ENCODE measurements at places on chromosomes 3 and 15. TPM values are rescaled to one million over a fixed set of nuclear protein-coding genes. Genes with fewer than 3 reads are reported as not detected.

DNA sequence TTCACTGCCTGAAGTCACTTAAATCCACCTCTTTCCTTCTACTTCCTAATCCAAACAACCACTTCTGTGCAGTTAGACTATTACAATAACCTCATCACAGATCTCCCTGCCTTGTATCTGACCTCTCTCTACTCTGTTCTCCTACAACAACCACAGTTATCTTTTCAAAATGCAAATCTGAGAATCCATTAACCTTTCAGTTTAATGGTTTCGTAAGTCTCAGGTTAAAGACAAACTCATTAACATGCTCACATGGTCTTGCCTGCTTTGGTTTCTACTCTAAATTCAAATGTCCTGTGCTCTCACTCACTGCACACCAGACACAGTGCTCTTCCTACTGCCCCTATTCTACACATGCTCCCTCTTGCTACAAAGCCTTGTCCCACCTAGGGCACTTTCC, 406.5 kb upstream of the THBS1 start:
- DNase-seq: no peak
- no peak overlapping the region for H3K4me3 ChIP-seq
- peaks cover 16% of the 10 kb centered on the region for H3K4me1 ChIP-seq
- H3K36me3 ChIP-seq: no peaks in the 10 kb centered on the region
- no peaks in the 10 kb centered on the region for H3K27me3 ChIP-seq

- no peak overlapping the region for H3K27ac ChIP-seq
- no peak overlapping the region for H3K4me3 ChIP-seq
- no peak for DNase-seq
- H3K4me1 ChIP-seq: no peaks in the 10 kb centered on the region
- peaks cover 46% of the 10 kb centered on the region for H3K36me3 ChIP-seq
- H3K27me3 ChIP-seq: no peaks in the 10 kb centered on the region
Observed at GRCh38 chr3:56621681-56622080, 61.4 kb downstream of the TASOR start.

DNA sequence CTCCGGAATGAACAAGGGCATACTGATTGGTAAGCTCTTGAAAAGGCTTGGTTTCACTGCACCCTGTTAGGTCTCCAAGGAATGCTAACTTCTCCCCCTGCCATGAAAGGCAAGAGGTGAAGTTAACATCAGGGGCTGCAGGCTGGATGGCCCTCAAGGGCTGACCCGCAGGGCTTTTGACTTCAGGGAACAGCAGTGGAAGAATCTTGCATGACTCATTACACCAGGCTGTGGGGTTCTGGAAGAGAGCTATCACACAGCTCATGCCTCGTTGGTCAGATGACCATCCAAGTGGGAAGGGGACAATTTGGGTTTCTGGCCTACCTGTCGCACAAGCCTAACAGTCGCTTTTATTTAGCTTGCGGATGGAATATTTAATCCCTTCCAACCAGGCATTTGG, 23.6 kb upstream of the ATG7 start:
- no peak overlapping the region for H3K27ac ChIP-seq
- H3K36me3 ChIP-seq: no peaks in the 10 kb centered on the region
- no peak overlapping the region for H3K4me3 ChIP-seq

DNA sequence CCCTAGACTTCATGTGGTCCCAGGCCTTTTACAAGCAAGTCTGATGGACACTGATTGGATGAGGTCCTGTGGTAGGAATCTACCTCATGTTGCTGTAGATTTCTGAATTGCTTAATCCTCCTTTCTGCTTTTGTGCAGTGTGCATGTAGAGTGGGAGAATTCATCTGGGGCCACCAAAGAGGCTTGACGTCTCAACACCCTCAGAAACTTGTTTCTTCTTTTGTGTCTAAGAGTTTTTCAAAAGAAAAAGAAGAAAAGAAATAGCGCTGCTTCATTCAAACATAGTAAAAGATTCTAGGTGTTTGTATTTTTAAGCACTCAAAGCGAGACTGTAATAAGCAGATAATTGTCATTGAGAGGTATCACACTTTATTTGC, 46.2 kb downstream of the NR1D2 start:
- no peak for DNase-seq
- no peaks in the 10 kb centered on the region for H3K27me3 ChIP-seq
- H3K4me3 ChIP-seq: no peak overlapping the region
- no peaks in the 10 kb centered on the region for H3K4me1 ChIP-seq
- no peaks in the 10 kb centered on the region for H3K36me3 ChIP-seq

- H3K36me3 ChIP-seq: no peaks in the 10 kb centered on the region
- no peak overlapping the region for H3K4me3 ChIP-seq
- H3K4me1 ChIP-seq: peaks cover 2% of the 10 kb centered on the region
- no peaks in the 10 kb centered on the region for H3K27me3 ChIP-seq
Observed at GRCh38 chr3:195079636-195080035, 191.3 kb downstream of the XXYLT1 start.

DNA sequence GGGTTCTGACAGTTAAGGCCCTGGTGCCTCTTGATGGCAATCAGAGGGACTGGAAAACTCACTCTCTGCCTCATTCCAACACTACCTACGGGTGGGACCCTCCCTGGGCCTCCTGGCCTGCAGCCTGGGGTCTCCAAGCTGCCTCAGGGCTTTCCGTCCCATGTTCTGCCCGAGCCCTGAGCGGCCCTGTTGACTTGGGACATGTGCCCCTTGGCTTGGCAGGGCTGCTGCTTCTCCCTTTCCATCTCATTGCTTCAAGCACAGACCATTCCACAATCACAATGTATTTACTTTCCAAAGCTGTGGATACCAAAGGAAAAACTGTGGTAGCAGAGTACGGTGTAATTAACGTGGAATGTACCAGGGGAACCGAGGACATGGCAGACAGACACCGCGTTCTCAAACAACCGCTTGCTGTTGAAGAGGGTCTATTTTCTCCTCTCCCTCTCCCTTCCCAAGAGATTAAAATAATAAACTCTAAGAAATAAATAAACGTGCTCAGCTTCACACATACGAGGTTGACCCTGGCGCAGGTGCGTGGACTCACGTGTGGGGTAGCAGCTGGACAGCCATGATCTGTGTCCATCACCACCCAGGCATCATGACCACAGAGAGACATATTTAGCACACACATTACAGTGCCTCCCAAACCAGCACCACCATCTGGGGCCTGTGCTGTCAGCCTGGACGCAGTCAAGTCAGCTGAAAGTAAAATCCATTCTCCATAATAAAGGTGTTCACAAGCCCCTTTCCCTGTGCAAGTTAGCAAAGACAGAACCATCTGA, 172.0 kb downstream of the XXYLT1 start:
- no peak for DNase-seq
- peaks cover 10% of the 10 kb centered on the region for H3K4me1 ChIP-seq
- H3K4me3 ChIP-seq: no peak overlapping the region
- no peak overlapping the region for H3K27ac ChIP-seq
- no peaks in the 10 kb centered on the region for H3K27me3 ChIP-seq
- H3K36me3 ChIP-seq: no peaks in the 10 kb centered on the region

DNA sequence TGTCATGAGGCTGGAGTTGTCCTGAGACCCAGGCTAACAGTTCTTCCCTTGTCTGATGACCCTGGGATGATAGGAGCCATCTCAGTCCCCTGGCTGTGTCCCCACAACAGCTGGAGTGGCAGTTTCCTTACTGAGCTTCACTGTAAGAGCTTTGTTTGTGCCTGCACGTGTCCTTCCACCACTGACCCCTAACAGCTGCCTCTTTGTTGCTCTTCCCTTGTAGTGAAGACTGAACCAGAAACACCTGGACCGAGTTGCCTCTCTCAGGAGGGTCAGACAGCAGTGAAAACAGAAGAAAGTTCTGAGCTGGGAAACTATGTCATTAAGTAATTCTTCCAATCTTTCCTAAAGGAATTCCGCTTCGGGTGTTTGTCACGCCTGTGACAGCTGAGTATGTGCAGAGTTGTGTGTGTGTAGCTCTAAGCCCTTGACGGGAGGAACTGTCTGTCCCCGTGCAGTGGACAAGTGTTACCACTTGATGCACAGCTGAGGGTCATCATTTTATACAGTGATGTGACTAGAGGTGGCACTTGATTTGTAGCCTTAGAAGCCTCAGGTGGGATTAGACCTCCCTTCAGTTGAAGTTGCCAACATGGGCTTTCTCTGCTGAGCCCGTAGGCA, 25.0 kb downstream of the MAP6D1 start:
- H3K4me3 ChIP-seq: no peak overlapping the region
- H3K27me3 ChIP-seq: no peaks in the 10 kb centered on the region
- no peak overlapping the region for H3K27ac ChIP-seq
- DNase-seq: no peak

- H3K4me1 ChIP-seq: peaks cover 26% of the 10 kb centered on the region
- H3K4me3 ChIP-seq: no peak overlapping the region
- H3K36me3 ChIP-seq: no peaks in the 10 kb centered on the region
- no peak for DNase-seq
- no peaks in the 10 kb centered on the region for H3K27me3 ChIP-seq
- no peak overlapping the region for H3K27ac ChIP-seq
Observed at GRCh38 chr3:160129459-160130061, 95.7 kb upstream of the C3orf80 start.

DNA sequence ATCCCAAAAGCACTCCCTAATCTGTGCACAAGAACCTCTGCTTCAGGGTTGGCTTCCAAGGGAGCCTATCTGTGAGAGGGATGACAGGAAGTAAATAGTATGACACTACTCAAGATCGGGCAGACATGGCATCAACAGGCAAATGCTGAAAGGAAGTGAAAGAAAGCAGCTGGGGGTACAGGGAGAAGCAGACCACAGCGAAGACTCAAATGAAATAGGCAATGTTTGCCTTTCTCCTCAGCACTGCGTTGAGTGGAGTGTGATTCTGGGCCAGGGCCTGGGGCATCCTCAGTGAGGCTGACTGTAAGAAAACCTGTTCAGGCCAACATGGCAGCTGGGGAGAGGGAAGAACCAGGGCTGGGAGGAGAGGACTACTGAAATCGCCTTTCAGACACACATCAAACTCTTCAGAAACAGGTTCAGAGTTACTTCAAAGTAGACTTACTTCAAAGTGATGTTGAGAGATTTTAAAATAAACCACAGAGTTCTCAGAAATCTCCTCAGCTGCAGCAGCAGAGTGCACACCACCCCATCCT, 96.6 kb downstream of the SLC9A9 start:
- no peak for DNase-seq
- no peaks in the 10 kb centered on the region for H3K36me3 ChIP-seq
- no peaks in the 10 kb centered on the region for H3K4me1 ChIP-seq
- no peak overlapping the region for H3K27ac ChIP-seq
- H3K4me3 ChIP-seq: no peak overlapping the region
- H3K27me3 ChIP-seq: no peaks in the 10 kb centered on the region

- no peak overlapping the region for H3K4me3 ChIP-seq
- peaks cover 29% of the 10 kb centered on the region for H3K4me1 ChIP-seq
- DNase-seq: no peak
- no peaks in the 10 kb centered on the region for H3K27me3 ChIP-seq
Observed at GRCh38 chr15:69297642-69298353, 914 bp upstream of the PAQR5 start.

GRCh38 chr3:189334064-189334920, 162.5 kb downstream of the TPRG1 start:
- H3K36me3 ChIP-seq: no peaks in the 10 kb centered on the region
- no peak overlapping the region for H3K27ac ChIP-seq
- peaks cover 24% of the 10 kb centered on the region for H3K27me3 ChIP-seq
- H3K4me1 ChIP-seq: peaks cover 5% of the 10 kb centered on the region
- H3K4me3 ChIP-seq: no peak overlapping the region

The TMEM40 gene
- total RNA-seq: 12.3 TPM

DNA sequence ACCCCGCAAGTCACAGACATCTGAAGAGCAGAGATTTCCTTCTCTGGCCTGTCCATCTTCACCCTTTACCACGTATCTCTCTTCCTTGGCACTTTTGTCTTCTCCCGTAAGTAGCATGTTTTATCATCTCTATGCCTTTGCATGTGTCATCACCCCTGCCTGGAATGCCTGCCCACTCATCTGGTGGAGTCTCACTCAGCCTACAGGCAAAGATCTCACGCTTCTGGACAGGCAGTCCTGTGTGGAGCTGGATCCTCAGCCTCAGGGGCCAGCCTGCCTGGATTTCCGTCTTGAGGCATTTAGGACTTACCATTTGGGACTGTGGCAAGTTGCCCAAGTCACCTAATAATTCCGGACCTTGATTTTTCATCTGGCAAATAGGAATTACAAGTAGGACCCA, 114.3 kb upstream of the CACNA2D3 start:
- no peak overlapping the region for H3K27ac ChIP-seq
- H3K4me1 ChIP-seq: no peaks in the 10 kb centered on the region
- no peak for DNase-seq

DNA sequence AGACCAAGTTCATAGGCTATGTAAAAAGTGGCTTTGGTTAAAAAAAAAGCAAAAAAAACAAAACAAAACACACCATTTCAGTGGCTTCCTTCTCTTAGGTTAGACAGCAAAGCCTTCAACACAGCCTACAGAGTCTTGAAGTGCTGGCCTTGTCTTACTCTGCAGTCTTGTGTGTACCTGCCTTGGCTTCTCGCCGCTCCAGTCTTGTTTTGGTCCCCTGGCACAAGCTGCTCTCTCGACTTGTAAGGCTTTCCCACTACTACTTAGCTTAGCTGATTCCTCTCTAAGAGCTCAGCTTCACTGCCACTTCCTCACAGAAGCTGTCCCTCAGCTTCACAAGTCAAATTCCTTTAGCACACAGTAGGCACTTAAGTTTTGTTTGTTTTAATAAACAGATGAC, 63.0 kb downstream of the ST3GAL6 start:
- peak overlapping the region; percentile 37 for H3K27ac ChIP-seq
- DNase-seq: no peak
- H3K27me3 ChIP-seq: no peaks in the 10 kb centered on the region
- H3K36me3 ChIP-seq: peaks cover 14% of the 10 kb centered on the region
- no peak overlapping the region for H3K4me3 ChIP-seq
